ENCODE measurements at places on chromosomes 6 and 20.
A peak's percentile ranks its signal among the peaks of the same experiment; 100 is the strongest.

DNA sequence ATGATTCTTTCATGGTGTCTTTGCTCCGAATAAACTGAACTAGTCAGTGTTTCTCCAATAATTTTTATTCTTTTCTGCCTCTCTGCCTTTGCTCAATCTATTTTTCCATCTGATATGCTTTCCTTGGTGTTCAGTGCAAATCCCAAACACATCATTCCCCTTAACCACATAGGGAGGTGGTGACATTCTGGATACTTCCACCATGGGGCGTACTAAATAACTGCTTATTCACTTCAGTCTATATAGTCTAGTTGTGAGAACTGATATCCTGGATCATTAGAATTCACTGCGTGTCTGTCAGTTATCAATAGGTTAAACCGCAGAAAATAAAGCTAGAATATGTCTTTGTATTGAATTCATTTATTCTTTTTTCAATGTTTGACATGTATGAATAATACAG is 83.1 kb downstream of the KCNQ5 start:
- no peak for DNase-seq

DNA sequence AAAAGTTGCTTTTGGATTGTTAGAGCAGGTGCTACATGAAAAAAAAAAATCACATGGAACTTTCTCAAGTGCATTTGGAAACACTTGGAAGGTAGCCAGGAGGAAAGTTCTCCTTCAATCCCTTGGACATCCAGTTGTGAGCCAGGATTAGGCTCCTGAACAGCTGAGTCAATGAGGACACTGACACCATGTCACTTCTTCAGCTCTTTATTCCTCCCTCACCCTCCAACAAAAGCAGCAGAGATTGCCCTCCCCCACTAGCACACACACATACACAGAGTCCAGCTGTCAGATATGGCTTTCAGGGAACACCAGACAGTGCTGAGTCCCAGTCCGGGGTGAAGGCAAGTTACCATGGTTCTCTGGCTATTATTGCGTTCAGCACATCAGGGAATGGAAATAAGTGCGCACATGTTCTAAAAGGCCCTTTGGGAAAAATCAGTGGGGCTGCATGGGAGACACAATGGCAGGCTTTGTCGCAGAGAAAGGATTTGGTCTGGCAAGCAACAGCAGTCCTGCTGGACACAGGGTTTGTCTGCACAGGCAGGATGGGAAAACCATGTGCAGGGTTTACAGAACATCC is 124.7 kb upstream of the MARCKS start:
- DNase-seq: peak; percentile 33

GRCh38 chr6:135651964-135652755 is 154.6 kb upstream of the AHI1 start:
- no peak for DNase-seq

- no peak for DNase-seq
Measured at GRCh38 chr6:169933251-169933821, 181.9 kb downstream of the ERMARD start.

GRCh38 chr6:40346246-40346645 is 240.9 kb downstream of the LRFN2 start:
- DNase-seq: no peak
